ENCODE measurements at places on chromosomes 1 and 21.

DNA sequence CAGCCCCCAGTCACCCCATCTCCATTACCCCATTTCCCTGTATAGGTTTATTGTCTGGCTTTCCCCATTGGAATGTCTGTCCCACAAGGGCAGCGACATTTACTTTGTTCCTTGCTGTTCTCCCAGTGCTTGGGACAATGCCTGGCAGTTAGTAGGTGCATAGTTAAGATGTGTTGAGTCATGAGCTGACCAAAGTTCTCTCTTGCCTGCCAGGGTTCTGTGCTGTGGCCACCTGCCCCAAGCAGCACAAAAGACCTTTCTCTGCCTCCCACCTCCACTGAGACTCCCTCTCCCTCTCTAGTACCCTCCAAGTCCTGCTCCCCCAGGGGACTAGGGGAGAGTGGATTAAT lies 40.0 kb downstream of the TMCO4 start:
- no peak for DNase-seq

GRCh38 chr1:64476251-64476952 lies 6.5 kb downstream of the CACHD1 start:
- no peak for DNase-seq

- DNase-seq, result no peak
Measured at GRCh38 chr1:208159555-208160258, 84.5 kb downstream of the PLXNA2 start.

- DNase-seq, result no peak
Measured at GRCh38 chr1:41532206-41532975, 47.9 kb upstream of the EDN2 start.
